ENCODE measurements at places on chromosomes 2 and 18.

DNA sequence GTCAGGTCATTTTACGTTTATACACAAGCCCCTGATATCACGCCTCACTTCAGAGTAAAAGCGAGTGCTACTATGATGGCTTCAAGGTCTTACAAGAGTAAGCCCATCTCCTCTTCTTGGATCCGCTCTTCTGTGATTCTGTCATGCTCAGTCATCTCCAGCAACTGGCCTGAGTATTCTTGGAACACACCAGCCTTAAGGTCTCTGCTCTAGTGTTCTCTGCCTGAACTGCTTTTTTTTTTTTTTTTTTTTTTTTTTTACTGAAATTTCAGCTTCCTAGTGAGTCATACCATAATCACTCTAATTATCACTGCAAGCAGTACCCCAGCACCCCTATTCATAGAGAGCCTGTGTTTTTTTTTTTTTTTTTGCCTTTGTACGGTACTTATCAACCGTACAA is 1228.9 kb downstream of the CNTNAP5 start:
- no peak for DNase-seq

DNA sequence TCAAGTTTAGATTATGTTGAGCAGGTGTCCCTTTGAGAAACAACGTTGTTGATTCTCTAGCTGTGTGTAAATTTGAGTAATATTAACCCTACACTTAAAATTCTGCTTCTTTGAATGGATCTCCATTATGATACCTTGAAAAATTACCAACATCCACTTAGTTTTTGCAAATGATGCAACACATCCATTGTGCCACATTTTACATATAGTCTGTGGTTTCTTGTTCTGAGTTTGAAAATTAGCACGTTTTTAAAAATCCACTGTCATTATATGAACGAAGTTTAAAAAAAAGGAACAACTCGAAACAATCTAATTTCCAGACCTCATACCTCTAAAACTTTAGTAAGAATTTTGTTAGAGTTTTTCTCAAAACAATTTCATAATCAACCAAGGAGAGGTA is 37.7 kb downstream of the PIK3C3 start:
- no peak for DNase-seq

DNA sequence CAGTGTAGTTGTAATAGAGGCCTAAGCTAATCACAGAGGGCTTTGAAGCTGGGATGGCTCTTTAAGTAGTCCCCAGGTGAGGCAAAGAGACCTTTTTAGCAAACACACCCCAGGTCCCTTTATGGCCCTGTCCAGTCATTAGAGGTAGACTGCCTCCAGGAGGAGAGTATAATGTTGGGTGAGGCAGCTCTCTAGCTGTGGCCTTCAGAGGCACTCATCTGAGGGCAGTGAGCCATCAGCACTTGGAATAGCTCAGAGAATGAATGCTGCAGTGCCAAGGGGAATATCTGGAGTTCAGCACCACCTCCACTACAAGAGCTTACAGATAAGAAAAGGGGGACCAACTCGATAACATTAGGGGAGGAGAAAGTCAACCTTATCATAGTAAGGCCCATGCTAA is 52.8 kb downstream of the UNC80 start:
- DNase-seq = no peak

DNA sequence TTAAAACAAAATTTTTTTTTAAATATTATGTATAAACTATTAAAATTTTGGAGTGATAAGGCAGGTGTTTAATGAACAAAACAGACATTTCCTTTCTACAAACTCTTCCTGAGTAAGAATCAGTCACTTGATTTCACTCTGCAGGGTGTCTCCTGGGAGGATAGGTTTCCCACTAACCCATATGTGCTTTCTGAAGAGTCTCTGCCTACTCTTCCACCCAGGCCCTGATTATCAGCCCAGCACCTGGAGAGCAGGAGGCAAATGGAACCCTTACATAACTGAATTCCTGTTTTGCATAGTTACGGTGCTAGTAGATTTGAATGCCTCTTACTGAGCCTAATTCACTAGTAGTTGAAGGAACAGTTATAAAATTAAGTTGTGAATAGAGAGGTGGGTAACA is 1718.6 kb downstream of the SUCLG1 start:
- no peak for DNase-seq

- DNase-seq = no peak
These were observed 31.1 kb downstream of the TMEM178A start for GRCh38 chr2:39696838-39697237.

DNA sequence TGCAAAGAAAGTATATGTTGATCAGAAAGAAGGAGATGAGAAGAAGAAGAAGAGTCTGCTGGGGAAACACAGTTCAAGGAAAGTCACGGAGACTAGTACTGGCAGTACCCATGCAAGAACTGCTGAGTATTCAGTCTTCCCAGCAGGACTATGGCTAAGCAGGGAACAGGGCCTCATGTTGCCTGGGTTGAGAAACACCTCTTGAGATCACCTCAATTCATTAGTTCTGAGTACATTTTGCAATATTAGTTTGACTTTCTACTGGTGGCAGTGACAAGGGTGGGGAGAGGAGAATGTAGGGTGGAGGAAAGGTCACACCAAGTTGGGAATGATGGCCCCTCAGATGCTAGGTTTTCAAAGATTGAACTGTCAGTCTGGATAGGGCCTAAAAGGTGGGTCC is 50.5 kb downstream of the MRPL33 start:
- no peak for DNase-seq

DNA sequence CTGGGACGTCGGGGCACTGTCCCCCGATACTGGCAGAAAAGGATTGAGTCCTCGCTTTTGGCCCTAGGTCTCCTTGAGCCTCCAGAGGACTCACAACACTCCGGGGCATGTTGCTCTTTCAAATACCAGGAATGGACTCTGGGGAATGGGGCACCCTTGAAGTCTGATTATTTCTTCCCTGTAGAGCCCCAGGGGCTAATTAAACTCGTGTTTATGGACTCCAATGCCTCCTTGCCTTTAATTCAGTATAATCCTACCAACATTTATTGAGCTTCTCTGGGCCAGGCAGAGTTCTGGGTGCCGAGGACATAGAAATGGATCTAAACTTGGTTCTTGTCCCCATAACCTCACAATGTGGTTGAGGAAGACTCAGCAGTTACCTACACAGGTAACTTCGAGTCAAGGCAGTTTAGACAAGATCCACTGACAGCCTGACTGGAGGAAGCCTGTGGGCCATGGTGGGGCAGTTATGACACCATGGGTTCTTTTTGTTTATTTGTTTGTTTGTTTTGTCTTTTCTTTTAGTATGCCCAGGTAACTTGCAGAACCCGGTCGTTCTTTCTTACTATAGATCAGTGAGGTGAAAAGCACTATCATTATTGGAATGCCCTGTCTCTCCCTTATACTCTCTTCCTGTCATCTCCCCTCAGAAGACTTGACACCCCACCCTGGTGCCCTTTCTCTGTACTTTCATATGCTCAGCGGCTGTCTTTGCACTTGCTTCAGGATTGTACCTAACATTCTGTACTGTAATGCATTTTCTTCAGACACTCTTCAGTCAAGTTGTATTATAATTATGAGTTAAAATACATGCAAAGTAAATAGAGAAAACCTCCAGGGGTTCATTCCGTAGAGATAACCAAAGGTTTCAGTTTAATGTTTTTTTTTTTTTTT is 3.2 kb downstream of the CFLAR start:
- no peak for DNase-seq

- no peak for DNase-seq
These were observed 14.8 kb upstream of the GPR55 start for GRCh38 chr2:230939691-230940470.

GRCh38 chr2:64126601-64127000 is 17.6 kb downstream of the PELI1 start:
- no peak for DNase-seq

DNA sequence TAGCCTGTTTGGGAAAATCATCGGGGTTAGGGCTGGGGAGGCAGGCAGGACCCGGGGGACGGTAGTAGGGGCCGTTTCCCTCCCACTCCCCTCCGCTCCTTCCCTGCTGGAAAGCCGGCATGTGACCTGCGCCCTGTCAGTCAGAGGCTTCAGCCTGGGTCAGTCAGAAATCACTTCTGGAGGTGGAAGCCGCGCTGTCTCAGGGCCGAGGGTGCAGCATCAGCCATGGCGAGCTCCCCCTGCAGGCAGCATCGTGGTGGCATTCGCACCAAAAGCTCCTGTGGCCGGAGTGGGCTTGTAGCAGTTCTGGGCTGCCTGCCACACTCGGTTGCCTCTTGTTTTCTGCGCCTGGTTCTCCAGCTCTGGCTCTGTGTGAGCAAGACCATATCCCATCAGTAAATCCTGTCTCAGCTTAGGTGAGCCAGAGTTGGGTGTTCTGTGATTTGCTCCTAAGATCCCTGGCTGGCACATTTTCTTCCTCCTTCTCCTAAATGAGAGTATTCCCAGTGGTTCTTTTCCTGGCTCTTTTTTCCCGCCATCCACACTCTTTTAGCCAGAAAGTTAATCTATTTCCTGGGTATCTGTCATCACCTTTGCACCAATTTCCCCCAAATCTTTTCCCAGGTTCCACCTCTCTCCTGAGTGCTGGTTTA is 123.9 kb upstream of the CD302 start:
- DNase-seq = peak; percentile 80

DNA sequence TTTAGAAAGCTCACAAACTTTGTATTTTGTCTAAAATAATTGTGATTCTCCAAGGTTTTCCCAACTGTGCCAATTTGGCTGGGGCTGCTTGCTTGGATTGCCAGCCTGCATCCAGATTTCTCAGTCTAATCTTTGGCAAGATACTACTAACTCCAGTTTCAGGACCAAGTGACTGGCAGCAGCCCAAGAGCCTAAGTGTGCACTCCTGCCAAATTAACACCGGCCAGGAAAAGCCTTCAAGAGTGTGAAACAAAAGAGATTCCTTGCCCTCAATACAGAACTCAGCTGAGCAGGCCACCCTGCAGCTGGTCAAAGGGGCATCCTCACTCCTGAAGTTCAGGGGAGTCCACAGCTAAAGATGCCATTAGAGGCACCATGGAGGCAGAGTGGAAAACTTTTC is 589.0 kb upstream of the ACVR2A start:
- no peak for DNase-seq

DNA sequence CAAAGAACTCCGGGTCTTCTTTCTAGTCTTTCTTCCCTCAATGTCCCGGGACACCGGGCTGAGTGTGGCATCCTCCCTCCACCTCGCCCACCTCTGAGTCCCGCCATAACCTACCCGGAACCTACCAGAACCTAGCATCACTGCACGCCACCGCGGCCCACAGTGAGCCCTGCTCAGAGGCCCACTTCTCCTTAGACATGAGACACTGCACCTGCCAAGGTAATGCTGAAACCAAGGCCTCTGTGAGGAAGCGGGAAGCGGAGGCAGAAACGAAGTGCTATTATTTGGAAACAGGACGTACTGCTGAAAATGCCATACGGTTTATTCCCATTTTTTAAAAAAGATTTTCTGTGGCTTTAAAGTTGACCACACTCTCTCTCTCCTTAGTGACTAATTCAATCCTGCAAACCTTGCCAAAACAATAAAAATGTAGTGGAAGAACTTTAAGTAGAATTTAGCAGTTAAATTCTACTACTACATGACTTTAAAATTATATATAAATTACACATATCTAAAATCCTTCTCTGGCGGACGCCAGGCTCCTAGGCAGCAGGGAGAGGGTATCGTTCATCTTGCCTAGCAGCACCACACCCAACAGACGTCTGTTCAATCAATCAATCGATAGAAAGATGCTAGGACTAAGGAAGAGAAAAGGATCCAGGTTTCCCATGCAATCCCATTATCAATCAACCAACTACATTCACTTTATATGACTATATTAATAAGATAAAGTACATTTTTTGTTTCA is 82.0 kb downstream of the ZNF516 start:
- no peak for DNase-seq

DNA sequence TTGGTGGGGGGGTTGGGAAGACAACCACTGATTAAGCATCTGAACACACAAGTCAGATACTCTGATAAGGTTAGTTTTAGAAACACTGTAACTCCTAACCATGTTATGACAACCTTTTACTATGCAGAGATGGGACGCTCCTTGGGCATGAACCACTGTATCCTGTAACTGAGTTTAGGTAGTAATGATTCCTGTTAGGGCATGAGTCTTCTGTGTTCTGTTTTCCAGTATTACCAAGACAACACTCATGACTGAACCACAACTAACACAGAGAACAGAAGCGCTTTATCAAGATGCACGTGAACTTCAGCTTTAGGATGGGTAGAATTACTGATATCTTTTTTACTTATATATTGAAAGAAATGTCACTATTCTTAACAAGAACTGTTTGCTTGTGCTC is 14.1 kb upstream of the CREB1 start:
- no peak for DNase-seq

DNA sequence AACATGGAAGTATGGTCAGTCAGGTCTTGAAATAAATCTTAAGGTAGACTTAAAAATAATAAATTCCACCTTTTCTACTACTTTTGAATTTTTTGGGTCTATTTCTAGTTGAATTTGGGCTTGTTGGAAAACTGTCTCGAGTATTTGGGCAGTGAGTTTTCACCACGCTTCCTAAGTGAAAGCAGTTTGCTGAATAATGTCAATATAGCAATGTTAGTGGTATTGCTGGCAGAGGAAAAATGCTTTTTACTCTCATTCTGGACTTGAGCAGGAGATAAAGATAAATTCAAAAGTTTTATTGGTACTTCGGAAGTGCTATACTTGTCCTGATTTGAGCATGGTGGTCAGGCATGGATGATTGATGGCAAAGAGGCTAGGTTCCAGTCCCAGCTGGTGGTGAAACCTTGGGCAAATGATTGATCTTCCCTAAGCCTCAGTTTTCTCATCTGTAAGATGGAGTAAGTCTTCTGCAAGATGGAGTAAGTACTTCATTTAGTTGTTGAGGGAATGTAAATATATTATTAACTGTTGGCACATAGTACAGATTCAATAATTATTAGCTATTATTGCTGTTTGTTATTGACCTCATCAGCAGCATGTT is 503.5 kb upstream of the ZEB2 start:
- no peak for DNase-seq

GRCh38 chr18:56709463-56709862 is 58.3 kb downstream of the WDR7 start:
- peak; percentile 54 for DNase-seq

GRCh38 chr2:196268025-196268424 is 96.6 kb upstream of the STK17B start:
- no peak for DNase-seq

- DNase-seq = no peak
These were observed 164.7 kb downstream of the GRB14 start for GRCh38 chr2:164456619-164457018.

- no peak for DNase-seq
These were observed 193.5 kb downstream of the MCFD2 start for GRCh38 chr2:46722142-46722541.

- no peak for DNase-seq
These were observed 143.4 kb downstream of the CYRIA start for GRCh38 chr2:16522031-16522831.

DNA sequence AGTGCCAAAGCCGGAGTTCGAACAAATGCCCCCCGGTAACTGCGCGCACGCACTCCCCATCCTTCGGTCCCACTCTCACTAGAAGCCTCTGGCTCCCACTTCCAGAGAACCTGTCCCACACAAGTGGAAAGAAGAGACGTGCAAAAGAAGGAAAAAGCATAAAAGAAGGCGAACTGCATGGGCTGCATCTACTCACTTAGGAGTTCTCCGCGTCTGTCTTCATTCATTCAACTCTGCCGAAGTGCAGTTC is 312 bp downstream of the NR4A2 start:
- DNase-seq = no peak

GRCh38 chr18:5840025-5840424 is 55.3 kb downstream of the TMEM200C start:
- no peak for DNase-seq

- no peak for DNase-seq
These were observed 23.4 kb upstream of the CREG2 start for GRCh38 chr2:101410746-101411145.

Measured in GM13976 (cell line).